ENCODE measurements at places on chromosomes 7 and 10.

GRCh38 chr7:93902777-93903423 lies 3.5 kb upstream of the GNGT1 start:
- peak; percentile 40 for DNase-seq

GRCh38 chr10:89335226-89335625 lies 7.4 kb downstream of the IFIT3 start:
- DNase-seq = no peak

DNA sequence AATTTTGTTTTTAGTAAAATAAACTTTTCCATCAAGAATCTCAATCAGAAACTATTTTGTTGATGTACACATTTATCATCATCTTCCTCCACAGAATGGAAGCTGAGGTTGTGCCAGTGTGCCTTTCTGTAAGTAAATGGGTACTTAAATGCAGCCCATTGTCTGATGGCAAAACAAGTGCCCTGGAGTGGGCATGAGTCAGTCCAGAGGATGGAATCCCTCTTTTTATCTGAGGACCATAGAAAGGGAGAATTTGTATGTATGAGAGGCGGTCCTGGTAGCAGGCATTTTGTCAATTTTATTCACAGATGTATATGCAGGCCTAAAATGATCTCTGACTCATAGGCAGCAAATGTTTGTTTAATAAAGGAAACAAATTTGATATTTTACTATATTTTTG lies 102.1 kb upstream of the MAGI2 start:
- no peak for DNase-seq

GRCh38 chr10:72121389-72121788 lies 33.0 kb upstream of the SPOCK2 start:
- no peak for DNase-seq

DNA sequence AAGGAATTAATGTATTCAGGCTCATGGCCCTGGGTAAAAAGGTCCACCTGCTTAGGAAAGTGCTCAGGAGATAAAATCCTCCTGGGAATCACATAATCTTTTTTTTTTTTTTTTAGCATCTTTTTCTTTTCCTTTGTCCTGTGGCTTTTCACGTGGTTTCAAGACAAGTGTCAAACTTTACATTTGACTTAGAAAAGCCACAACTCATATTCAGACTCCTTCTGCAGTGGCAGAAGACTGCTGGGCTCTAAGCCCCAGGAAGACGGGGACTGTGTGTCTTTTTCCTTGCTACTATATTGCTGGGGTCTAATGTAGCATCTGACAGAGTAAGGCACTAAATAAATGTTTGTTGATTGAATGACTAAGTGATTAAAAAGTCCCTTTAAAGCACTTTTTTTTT lies 127.5 kb upstream of the ANKRD1 start:
- no peak for DNase-seq

DNA sequence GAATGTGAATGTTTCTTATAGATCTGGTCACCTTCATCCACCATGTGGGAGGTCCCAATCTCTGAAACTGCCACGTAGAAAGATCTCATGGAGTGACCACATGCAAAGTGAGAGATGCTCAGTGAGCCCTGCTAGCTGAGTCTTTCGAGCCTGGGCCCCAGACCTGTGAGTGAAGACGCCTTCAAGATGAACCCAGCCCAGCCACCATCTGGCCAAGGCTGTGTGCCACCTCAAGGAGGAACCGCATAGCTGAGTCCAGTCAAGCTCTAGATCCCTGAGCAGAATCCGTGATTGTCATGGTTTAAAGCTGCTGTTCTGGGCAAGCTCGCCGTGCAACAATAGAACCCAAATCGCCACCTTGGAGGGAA lies 20.2 kb upstream of the PPIF start:
- DNase-seq = no peak

DNA sequence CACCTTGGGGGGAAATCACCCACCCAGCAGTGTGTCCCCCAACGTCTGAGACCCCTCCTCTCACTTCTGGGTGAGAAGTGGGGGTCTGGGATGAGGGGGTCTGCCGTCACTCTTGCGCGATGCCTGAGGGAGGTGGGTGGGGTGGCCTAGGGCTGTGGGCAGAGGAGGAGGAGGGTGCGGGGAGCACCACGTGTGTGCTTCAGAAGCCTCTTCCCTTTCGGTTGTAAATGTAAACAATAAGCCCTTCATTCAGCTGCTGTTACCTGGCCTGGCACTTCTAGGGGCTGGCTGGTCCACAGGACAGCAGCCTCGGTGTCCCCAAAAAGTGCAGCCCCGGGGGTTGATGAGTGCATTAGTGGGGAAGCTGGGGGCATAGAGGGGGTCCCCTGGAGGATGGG lies 1.3 kb downstream of the CLIP2 start:
- DNase-seq = no peak

DNA sequence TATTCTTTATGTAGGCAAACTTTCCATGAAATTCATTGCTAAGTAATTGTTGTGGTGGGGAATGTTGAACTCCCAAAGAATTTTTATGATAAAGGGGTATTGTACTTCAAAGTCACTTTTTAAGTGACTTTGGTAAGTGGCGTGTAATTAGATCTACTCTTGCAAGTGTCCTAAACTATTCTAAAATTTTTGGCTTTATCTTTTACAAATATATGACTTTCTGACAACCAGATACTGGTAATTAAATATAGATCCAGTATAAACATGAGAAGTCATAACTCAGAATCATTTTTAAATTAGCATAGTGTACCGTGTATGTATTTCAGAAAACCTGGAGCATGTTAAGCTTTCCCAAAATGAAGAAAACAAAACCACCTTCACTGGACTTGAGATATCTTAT lies 84.7 kb upstream of the HGF start:
- DNase-seq = no peak

DNA sequence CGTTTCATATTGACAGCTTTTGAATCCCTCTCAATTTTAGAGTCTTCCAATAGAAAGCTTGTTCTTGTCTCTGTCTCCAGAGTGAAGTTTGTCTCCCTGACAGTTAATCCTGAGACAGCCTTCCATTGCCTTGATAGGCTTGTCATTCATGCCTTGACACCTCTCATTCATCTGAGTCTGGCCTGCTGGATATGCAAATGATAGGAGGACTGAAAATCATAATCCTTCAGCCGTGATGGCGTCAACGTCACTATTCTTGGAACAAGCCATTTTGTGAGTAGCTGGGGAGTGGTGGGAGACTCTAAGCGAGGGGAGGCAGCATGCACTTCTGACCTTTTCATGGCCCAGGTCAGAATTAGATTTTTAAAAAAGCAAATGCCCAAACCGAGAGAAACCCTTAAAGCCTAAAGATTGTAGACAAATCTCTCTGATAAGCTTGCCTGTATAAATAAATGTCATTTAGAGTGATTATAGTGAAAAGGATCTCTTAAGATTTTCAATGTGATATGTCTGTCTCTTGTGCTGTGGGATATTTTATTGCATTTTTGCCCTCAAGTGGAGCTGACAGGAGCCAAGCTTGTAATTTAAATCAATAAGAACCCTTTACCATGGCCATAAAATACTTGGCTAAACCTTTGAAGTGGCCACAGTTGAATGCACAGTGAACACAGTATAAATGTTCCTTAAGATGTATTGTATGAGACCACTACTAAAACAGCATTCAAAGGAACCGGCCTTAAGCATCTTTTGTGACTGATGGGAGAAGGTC lies 148.8 kb downstream of the SNX10 start:
- no peak for DNase-seq

DNA sequence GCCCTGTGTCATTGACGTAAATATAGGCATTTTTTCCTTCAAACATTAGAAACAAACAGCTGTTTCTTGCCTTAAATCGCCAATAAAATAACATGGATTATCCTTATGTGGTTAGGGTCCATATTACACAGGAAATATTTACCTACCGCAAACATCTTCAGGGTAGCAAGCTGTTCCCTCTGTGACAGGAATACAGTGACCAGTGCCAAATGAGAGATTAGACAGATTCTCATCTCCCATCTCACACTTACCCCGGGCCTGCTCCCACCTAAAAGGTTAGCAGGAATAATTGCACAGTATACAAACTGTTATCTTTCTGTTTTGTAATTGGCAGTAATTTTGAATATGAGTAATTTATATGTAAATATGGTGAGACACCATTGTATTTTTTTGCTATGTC lies 16.5 kb downstream of the MKI67 start:
- no peak for DNase-seq

DNA sequence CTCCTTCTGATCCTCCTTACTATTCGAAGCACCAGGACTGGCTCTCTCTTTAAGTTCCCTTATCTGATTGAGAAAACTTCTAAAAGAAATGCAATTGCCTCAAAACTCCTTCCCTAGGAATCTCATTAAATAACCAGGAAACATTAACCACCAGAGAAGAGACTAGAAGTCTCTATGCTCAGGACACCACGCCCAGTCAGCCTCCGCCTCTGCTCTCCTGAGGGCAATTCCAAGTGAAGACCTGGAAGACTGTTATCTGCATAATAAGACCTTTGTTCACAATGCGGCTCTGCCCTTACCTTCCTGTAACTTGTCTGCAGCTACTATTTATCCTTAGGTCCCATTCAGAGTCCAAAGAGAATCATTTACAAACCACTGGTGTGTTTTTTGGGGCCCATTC lies 78.8 kb downstream of the ELMO1 start:
- no peak for DNase-seq

DNA sequence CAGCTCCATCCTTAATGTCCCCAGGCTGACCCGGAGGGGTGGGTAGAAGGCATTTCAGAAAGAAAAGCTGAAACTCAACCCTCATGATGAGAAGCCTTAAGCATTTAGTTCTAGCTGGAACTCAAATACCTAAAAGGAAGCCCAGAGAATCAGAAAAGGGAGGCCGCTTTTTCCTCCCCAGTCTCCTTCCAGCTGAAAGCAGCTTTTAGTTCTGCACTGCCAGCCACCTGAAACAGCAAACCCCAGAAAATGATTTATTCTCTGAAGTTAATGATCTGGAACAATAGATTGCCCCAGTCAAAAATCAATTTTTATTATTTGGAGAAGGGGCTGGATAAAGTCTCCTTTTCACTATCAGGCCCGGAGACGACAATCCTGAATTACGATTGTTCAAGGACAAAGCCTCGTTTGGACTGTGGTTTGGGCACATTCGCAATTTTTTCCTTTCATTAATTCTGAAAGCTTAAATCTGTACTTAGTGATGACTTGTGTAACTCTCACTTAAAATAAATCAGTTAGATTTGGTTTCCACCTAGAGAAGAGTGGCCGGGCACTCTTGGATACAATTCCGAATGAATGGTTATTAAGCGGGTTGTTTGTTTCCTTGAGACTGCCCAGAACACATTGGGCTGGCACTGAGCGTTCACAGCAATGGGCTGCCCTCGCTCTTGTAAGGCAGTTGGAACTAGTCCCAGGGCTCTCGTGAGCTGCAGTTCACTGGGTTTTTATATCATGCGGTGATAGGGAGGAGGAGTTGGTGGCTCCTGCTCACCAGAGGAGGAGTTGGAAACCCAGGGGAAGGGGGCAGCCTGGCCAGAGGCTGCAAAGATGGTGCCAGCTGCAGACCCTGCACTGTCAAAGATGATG lies 262.2 kb downstream of the CCSER2 start:
- DNase-seq = no peak

DNA sequence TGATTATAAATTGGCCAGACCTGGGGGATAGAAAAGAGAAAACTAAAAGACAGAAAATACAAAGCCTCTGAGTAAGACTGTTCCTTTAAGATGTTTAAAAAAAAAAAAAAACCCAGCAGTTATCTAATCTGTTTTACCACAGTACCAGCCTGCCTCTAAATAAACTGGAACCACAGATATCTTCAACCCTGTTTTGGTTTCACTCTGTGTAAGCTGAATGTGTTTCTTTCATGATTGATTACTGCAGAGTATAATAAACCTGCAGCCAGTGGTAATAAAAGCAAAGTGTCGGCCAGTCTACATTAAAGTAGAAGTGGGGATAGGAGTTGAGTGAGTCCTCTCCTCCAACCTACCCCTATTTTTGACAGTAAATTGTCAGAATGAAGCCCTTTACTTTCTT lies 40.6 kb downstream of the MGAM2 start:
- no peak for DNase-seq

DNA sequence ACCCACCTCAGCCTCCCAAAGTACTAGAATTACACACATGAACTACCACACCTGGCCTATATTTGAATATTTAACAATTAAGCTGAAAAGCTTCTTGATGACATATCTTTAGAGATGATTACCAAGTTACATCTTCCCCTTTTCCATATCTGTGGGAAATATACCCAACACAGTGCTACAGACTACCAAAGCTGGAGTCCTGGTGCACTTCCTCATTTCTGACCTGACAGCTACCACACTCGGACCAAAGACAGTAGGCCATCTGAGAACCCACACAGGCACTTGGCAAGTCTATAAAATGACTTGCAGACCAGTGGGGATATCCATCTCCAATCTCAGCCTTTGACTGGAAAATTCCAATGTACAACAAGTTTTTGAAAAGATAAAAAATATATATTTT lies 270.4 kb upstream of the KLF14 start:
- no peak for DNase-seq

GRCh38 chr10:53458007-53458406 lies 685.4 kb upstream of the MBL2 start:
- DNase-seq = no peak

DNA sequence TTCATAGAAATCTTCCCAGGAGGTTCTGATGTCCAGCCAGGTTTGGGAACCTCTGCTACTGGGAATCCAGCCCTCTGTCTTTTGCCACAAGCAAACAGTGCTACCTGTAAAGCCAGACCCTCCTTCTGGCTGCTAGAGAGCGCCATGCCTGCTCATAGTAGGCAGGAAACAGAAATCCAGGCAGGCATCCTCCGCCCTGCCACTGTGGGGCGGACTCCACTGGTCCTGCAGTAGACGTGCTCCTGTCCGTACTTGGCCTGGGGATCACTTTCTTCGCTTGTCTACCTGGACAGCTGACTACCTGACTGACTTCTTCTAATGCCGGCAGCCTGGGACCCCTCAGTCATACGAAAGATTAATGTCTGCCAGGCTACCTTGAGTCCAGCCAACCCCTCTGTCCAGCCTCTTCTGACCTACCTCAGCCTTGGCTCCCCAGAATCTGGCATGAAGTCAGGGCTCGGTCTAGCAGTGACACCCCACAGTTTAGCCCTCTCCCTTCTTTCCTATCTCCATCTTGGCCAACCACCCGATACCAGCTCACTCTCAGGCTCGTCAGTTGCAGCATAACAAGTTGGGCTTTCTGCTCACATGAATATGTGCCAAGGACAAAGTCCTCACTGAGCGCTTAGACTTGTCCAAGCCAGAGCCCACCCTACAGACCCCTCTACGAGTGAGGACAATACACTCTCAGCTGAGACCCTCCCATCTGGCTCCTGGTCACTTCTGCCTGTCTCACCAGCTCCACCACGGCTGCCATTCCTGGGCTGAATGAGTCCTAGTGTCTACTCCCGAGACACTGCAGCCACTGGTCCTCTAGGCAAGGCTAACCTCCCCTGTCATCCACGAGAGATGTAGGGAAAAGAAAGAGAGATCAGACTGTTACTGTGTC lies 43.9 kb upstream of the OPALIN start:
- DNase-seq = no peak

DNA sequence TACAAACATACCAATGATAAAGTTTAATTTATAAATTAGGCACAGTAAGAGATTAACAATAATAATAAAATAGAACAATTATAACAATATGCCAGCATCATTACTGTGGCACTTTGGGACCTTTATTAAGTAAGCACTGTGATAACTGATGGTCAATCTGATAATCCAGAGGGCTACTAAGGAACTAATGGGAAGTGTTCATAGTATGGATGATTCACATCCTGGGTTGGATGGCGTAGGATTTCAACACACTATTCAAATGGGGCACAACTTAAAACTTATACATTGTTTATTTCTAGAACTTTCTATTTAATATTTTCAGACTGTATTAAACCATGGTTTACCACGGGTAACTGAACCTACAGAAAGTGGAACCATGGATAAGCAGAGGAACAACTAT lies 90.8 kb downstream of the KIF20B start:
- DNase-seq = no peak

- no peak for DNase-seq
These were observed 43.1 kb downstream of the MINPP1 start for GRCh38 chr10:87547734-87548311.
